HFFc6 (cell line): ENCODE measurements at places on chromosomes 12 and 14. TPM values are rescaled to one million over a fixed set of nuclear protein-coding genes. Genes with fewer than 3 reads are reported as not detected.

Gene ZNF384
- total RNA-seq = 36.9 to 40.2 TPM (median 38.8 TPM) in 3 replicates

Gene PTHLH
- 0.48 to 1.3 TPM (median 0.64 TPM) in 3 replicates for total RNA-seq

Gene KRT82
- total RNA-seq = not detected in 3 replicates

Gene KITLG
- total RNA-seq = 44.4 to 74.3 TPM (median 50.4 TPM) in 3 replicates

Gene SPX
- total RNA-seq = not detected in 3 replicates

Gene RPS6KL1
- total RNA-seq = 0.59 to 1.1 TPM (median 0.78 TPM) in 3 replicates

Gene LRTM2
- not detected in 3 replicates for total RNA-seq

GRCh38 chr14:105091517-105092170, 26.4 kb upstream of the GPR132 start:
- DNase-seq = peak; percentile 30
- peaks cover 37% of the 10 kb centered on the region for H3K4me1 ChIP-seq
- H3K36me3 ChIP-seq = no peaks in the 10 kb centered on the region
- H3K27me3 ChIP-seq = peaks cover 2% of the 10 kb centered on the region; the same call in 1 of the 2 replicates

- H3K4me1 ChIP-seq = no peaks in the 10 kb centered on the region
- H3K36me3 ChIP-seq = 0 out of 2 replicates have a peak, but pooled peaks cover 4% of the 10 kb centered on the region
- no peak for DNase-seq
Measured at GRCh38 chr12:111792155-111792855, 25.6 kb downstream of the ALDH2 start.

- H3K4me3 ChIP-seq = no peak overlapping the region
- no peaks in the 10 kb centered on the region for H3K36me3 ChIP-seq
- H3K27ac ChIP-seq = no peak overlapping the region
Measured at GRCh38 chr14:104845834-104846441, 19.1 kb upstream of the CEP170B start.

DNA sequence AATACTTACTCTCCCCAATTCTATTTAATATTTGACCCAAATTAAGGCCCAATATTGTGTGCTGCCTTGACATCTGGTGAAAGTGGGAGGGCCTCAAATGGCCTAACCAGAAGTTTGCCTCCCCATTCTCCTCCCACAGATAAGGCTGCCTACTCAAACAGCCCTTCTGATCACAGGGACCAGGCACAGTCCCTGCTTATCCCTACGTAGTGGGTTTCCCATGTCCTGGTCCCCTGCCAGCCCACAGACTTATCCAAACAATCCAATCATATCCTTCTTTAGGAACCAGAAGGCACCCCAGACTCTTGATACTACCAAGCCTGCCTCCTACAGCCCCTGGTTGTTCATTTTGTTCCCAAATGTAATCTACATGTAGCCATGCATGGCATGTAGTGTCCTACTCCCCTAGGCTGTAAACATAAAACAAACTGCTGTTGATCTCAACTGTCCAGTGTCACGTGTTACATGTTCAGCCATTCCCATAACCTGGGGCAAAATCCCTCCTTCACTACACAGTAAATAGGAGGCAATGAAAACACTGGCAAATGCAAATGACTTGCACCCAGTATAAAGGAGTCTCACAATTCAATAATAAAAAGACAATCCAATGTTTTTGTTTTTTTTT, 49.3 kb downstream of the EEA1 start:
- no peak for DNase-seq
- H3K4me1 ChIP-seq = peaks cover 19% of the 10 kb centered on the region
- H3K27ac ChIP-seq = peak overlapping the region; percentile 20; the same call in 1 of the 2 replicates
- no peak overlapping the region for H3K4me3 ChIP-seq
- peaks cover 35% of the 10 kb centered on the region for H3K36me3 ChIP-seq

GRCh38 chr14:82710267-82710841, 1176.7 kb upstream of the SEL1L start:
- no peak overlapping the region for H3K4me3 ChIP-seq
- H3K4me1 ChIP-seq = no peaks in the 10 kb centered on the region
- no peaks in the 10 kb centered on the region for H3K36me3 ChIP-seq
- peaks cover 3% of the 10 kb centered on the region; the same call in 1 of the 2 replicates for H3K27me3 ChIP-seq
- no peak overlapping the region for H3K27ac ChIP-seq

- H3K27ac ChIP-seq = no peak overlapping the region
- DNase-seq = no peak
- H3K27me3 ChIP-seq = peaks cover 2% of the 10 kb centered on the region
- no peaks in the 10 kb centered on the region for H3K4me1 ChIP-seq
Measured at GRCh38 chr12:34298971-34299801, 276.9 kb downstream of the ALG10 start.

GRCh38 chr12:29132316-29132715, 16.8 kb upstream of the FAR2 start:
- DNase-seq = no peak
- peaks cover 38% of the 10 kb centered on the region; the same call in 1 of the 2 replicates for H3K4me1 ChIP-seq
- peaks cover 5% of the 10 kb centered on the region for H3K36me3 ChIP-seq
- H3K4me3 ChIP-seq = peak overlapping the region; percentile 52; the same call in 1 of the 2 replicates
- no peaks in the 10 kb centered on the region; the same call in 1 of the 2 replicates for H3K27me3 ChIP-seq

DNA sequence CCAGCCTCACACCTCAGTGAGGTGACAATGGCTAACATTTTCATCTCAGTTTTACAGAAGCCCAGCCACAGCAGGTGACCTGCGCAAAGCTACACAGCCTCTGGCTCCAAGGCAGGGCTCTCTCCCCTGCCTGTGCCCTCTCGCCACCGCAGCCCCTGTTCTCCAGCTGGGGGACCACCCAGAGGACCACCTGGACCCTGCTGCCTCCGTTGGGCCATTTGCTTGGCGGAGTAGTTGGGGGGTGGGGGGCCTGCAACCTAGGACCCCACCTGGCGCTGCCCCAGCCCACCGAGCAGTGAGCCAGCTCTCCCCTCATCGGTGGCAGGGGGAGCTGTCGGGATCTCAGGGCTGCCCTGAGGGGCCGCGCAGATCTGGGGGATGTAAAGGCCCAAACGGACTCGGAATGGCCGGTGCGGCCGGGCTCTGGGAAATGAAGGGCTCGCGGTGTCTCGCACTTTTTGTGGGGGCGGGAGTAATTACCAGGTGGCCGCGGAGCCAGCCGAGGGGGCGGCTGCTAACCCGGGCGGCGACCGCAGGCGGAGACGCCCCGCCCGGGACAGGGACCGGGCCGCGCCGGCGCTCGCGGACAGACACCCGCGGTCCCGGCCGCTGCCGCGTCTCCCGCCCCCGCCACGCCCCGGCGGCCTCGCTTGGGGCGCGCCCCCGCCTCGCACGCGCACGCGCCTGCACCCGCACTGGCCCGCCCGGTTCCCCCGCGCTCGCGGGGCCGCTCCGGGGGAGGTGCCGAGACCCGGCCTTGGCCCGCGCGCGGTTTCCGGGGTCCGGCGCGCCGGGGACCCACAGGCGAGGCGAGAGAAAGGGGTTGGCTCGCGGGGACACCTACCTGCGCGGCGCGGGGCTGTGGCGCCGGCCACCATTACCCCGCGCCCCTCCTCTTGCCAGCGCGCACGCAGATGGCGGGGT, 8.6 kb upstream of the GPR68 start:
- no peak overlapping the region for H3K27ac ChIP-seq
- no peaks in the 10 kb centered on the region for H3K36me3 ChIP-seq
- H3K4me1 ChIP-seq = peaks cover 23% of the 10 kb centered on the region
- no peak for DNase-seq
- peak overlapping the region; percentile 61 for H3K4me3 ChIP-seq

DNA sequence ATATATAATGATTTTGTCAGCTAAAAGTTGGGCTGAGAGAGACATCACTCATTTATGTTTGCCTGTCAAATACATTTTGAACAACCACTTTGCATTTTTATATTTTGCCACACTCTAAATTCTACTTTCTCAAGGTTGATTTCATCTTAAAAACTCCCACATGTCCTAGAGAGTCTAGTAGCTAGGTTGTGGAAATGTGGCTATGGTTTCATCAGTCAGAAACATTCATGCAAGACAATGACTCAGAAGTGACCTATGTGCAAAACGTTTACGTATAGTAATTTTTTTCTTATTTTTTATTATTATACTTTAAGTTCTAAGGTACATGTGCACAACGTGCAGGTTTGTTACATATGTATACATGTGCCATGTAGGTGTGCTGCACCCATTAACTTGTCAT, 27.4 kb upstream of the PRKD1 start:
- DNase-seq = no peak
- H3K4me3 ChIP-seq = no peak overlapping the region
- H3K27ac ChIP-seq = no peak overlapping the region
- no peaks in the 10 kb centered on the region for H3K36me3 ChIP-seq
- H3K27me3 ChIP-seq = peaks cover 10% of the 10 kb centered on the region
- no peaks in the 10 kb centered on the region for H3K4me1 ChIP-seq

GRCh38 chr12:124191024-124191359, 103.9 kb upstream of the RFLNA start:
- no peaks in the 10 kb centered on the region for H3K36me3 ChIP-seq
- H3K4me3 ChIP-seq = no peak overlapping the region
- no peak overlapping the region for H3K27ac ChIP-seq
- H3K4me1 ChIP-seq = peaks cover 9% of the 10 kb centered on the region

- H3K4me1 ChIP-seq = no peaks in the 10 kb centered on the region
- H3K27me3 ChIP-seq = peaks cover 1% of the 10 kb centered on the region
- no peak overlapping the region for H3K4me3 ChIP-seq
- DNase-seq = no peak
Measured at GRCh38 chr12:92513231-92513730, 189.5 kb upstream of the PLEKHG7 start.

DNA sequence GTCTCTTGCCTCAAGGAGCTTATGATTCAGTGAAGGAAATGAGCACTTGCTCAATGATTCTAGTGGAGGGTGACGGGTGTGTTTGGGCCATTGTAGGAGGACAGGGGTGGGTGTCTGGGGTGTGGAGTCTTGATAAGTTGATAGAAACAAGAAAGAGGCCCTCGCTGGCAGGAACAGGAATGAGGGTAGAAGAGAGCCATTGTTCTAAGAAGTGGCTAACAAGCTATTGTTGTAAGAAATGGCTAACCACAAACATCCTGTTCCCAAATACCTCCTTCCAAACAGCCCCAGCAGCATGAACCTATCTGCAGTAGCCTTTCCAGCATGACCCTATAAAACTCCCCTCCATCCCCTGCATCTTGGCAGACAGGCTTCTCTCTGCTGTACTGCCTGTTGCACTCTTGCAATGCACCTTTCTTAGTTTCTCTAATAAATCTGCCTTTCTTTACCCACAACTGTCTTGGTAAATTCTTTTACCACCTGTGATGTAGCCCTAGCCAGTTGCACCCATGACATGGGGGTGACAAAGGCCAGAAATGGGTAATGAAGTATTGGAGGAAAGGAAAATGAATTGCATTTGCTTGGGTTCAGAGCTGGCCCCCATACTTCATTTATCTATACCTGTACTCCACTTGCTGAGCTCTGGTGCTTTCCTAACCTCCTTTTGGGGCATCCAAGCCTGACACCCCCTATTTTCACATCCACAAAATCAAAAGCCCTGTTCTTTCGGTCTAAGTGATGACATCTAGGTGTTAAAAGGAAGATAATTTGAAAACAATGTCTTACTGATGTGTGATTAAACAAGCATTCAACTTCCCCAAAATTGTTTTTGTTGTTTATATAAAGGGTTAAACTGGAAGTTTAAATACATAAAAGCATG, 389.1 kb downstream of the GRIN2B start:
- H3K36me3 ChIP-seq = no peaks in the 10 kb centered on the region
- H3K27me3 ChIP-seq = no peaks in the 10 kb centered on the region; the same call in 1 of the 2 replicates
- no peaks in the 10 kb centered on the region for H3K4me1 ChIP-seq

GRCh38 chr14:100376751-100377171, 53.6 kb downstream of the SLC25A47 start:
- H3K36me3 ChIP-seq = peaks cover 18% of the 10 kb centered on the region
- peak overlapping the region; percentile 89 for H3K4me3 ChIP-seq
- H3K4me1 ChIP-seq = peaks cover 36% of the 10 kb centered on the region
- DNase-seq = peak; percentile 56

- H3K4me1 ChIP-seq = no peaks in the 10 kb centered on the region
- H3K27me3 ChIP-seq = no peaks in the 10 kb centered on the region
- no peak overlapping the region for H3K4me3 ChIP-seq
- H3K27ac ChIP-seq = no peak overlapping the region
Measured at GRCh38 chr12:84174115-84174514, 738.5 kb downstream of the SLC6A15 start.

- no peak overlapping the region for H3K27ac ChIP-seq
- no peak overlapping the region for H3K4me3 ChIP-seq
- no peaks in the 10 kb centered on the region for H3K36me3 ChIP-seq
- H3K4me1 ChIP-seq = no peaks in the 10 kb centered on the region
Measured at GRCh38 chr12:5310151-5310550, 121.8 kb upstream of the NTF3 start.

- H3K27me3 ChIP-seq = no peaks in the 10 kb centered on the region; the same call in 1 of the 2 replicates
- H3K36me3 ChIP-seq = no peaks in the 10 kb centered on the region
- DNase-seq = peak; percentile 74
- peaks cover 57% of the 10 kb centered on the region for H3K4me1 ChIP-seq
- H3K27ac ChIP-seq = peak overlapping the region; percentile 82
Measured at GRCh38 chr14:50342221-50343078, 30.3 kb downstream of the DMAC2L start.

- H3K4me3 ChIP-seq = peak overlapping the region; percentile 14; the same call in 1 of the 2 replicates
- H3K36me3 ChIP-seq = peaks cover 55% of the 10 kb centered on the region
Measured at GRCh38 chr14:101019541-101019940, 116.0 kb upstream of the RTL1 start.

DNA sequence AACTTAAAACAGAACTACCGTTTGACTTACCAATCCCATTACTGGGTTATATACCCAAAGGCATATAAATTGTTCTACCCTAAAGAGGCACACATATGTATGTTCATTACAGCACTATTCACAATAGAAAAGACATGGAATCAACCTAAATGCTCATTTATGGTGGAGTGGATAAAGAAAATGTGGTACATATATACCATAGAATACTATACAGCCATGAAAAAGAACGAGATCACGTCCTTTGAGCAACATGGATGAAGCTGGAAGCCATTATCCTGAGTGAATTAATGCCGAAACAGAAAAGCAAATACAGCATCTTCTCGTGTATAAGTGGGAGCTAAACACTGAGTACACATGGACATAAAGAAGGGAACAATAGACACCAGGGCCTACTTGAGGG, 31.8 kb downstream of the TMEM229B start:
- H3K27ac ChIP-seq = no peak overlapping the region
- H3K4me3 ChIP-seq = no peak overlapping the region
- H3K36me3 ChIP-seq = no peaks in the 10 kb centered on the region
- DNase-seq = no peak

DNA sequence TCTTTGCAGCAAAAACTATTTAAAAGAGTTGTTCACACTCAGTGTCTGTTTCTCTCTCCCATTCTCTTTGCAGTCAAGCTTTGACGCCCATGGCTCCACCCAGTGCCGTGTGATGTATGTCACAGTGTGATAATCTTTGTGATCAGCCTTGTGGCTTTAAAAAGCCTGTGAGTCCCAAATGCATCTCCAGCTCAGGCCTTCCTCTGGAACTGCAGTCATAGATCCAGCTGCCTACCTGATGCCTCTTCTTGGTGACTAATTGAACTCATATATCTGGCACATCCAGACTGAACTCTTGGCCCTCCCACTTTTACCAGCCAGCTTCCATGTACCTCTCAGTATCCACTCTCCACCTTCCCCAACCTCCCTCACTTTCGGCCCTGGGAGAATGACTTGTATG, 182.8 kb upstream of the ARHGAP5 start:
- no peak for DNase-seq
- H3K36me3 ChIP-seq = no peaks in the 10 kb centered on the region
- H3K4me1 ChIP-seq = peaks cover 36% of the 10 kb centered on the region
- no peak overlapping the region for H3K27ac ChIP-seq
- no peak overlapping the region for H3K4me3 ChIP-seq
- H3K27me3 ChIP-seq = peaks cover 3% of the 10 kb centered on the region; the same call in 1 of the 2 replicates

GRCh38 chr14:60092526-60092920, 800 bp downstream of the PCNX4 start:
- peak overlapping the region; percentile 97 for H3K27ac ChIP-seq
- H3K4me3 ChIP-seq = peak overlapping the region; percentile 97
